ENCODE measurements at places on chromosomes 1 and 21.

DNA sequence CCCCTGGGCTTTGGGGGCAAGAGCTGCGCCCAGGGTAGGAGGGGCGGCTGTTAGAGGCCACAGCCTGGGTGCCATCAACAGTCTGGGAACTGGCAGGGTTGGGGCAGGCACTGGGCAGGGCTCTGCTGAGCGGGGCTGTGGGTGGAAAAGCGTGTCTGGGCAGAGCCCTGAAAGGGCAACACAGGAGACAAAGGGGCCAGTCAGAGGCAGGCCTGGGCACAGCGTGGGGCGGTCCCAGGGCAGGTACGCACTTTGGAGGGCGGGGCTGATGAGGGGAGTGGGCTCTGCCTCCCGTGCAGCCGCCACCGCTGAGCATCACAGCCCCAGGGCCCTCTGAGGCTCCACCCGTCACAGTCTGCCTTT lies 13.9 kb downstream of the CELSR2 start:
- no peak for DNase-seq

GRCh38 chr1:167518331-167518700 lies at the start of gene CD247:
Gene CD247, minus strand, starts transcription at chr1:167518529. Its CDS starts 64 bp downstream, at chr1:167518465.
- peak; percentile 71 for DNase-seq

GRCh38 chr1:244730153-244730933 lies 77.4 kb downstream of the DESI2 start:
- no peak for DNase-seq

- DNase-seq = no peak
Measured at GRCh38 chr1:79539001-79539400, 532.5 kb upstream of the ADGRL4 start.

DNA sequence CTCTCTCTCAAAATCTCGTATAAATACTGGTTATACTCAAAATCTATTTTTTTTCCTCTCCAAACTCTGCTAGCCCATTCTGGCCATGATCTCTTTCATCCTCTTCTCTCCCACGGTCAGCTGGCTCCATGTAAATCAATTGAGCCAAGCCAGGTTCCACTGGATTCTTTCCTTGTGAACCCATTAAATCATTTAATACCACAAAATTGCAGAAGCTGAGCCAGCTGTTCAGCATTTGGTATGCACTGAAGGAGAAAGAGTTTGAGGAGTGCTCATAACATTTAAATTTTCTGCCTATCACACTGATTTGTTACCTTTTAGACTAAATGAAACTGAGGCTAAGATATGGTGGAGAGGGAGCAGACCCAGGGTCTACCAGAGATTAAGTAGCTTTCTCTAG lies 29.1 kb upstream of the TADA1 start:
- no peak for DNase-seq

GRCh38 chr21:35428001-35428320 lies 378.9 kb upstream of the RUNX1 start:
- no peak for DNase-seq

GRCh38 chr1:237457573-237457972 lies 415.6 kb downstream of the RYR2 start:
- no peak for DNase-seq

DNA sequence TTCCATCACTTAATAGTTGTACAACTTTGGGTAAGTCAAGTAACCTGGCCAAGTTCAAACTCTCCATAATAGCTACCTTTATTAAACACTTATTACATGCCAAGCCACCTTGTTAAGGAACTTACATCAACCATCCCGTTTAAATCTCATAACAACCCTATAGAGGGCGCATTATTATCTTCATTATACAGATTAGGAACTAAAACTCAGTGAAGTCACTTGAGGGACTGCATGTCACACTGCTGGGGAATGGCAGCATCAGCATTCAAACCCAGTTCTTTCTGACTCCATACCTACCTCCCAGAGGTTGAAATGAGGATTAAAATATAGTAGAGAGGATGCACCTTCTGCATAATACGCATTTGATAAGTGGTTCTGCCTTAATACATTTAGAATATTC lies 47.1 kb upstream of the PLA2G2C start:
- no peak for DNase-seq

- no peak for DNase-seq
Measured at GRCh38 chr1:78070758-78071157, 25.0 kb downstream of the GIPC2 start.

GRCh38 chr1:218456444-218456843 lies 111.3 kb downstream of the TGFB2 start:
- no peak for DNase-seq

- no peak for DNase-seq
Measured at GRCh38 chr21:20999659-21000058, 1.4 kb downstream of the NCAM2 start.

GRCh38 chr1:88700425-88701013 lies 16.4 kb downstream of the PKN2 start:
- no peak for DNase-seq

GRCh38 chr1:202251424-202252256 lies 58.0 kb downstream of the LGR6 start:
- no peak for DNase-seq

- no peak for DNase-seq
Measured at GRCh38 chr1:183484254-183484653, 12.0 kb downstream of the SMG7 start.

- no peak for DNase-seq
Measured at GRCh38 chr21:32844653-32845436, 73.3 kb upstream of the PAXBP1 start.

GRCh38 chr1:212247179-212247721 lies 38.0 kb upstream of the PPP2R5A start:
- no peak for DNase-seq

Measured in stimulated activated naive CD4-positive, alpha-beta T cell treated with Interleukin-2 at 50 U/mL for 16 hours (primary cell).